Activated T-cell treated with anti-CD3 and anti-CD28 coated beads, Interleukin-2, amount 50 U/mL, for 72 hours (primary cell): ENCODE measurements at places on chromosomes 2 and 18. TPM values are rescaled to one million over a fixed set of nuclear protein-coding genes. Genes with fewer than 3 reads are reported as not detected.

The SKA1 gene
- total RNA-seq, result 63.2 TPM

The LYPD6 gene
- not detected for total RNA-seq

The STEAP3 gene
- total RNA-seq, result 0.17 TPM

The OSR1 gene
- total RNA-seq, result not detected

The ALLC gene
- not detected for total RNA-seq

The POTEC gene
- total RNA-seq, result not detected

The DSC3 gene
- not detected for total RNA-seq

The CLHC1 gene
- 15.5 TPM for total RNA-seq

The ESPNL gene
- 0.19 TPM for total RNA-seq

The SRD5A2 gene
- not detected for total RNA-seq

The PAX3 gene
- total RNA-seq, result not detected

The PID1 gene
- total RNA-seq, result not detected

The CRYBA2 gene
- not detected for total RNA-seq

GRCh38 chr2:95345081-95345562, 48.0 kb downstream of the KCNIP3 start:
- H3K4me3 ChIP-seq, result peak overlapping the region; percentile 92
- peaks cover 31% of the 10 kb centered on the region for H3K27me3 ChIP-seq

- H3K4me1 ChIP-seq, result peaks cover 5% of the 10 kb centered on the region
- no peak overlapping the region for H3K4me3 ChIP-seq
- H3K27me3 ChIP-seq, result no peaks in the 10 kb centered on the region
- no peak overlapping the region for H3K27ac ChIP-seq
These were observed 138.7 kb downstream of the PRKCE start for GRCh38 chr2:45789961-45790723.

DNA sequence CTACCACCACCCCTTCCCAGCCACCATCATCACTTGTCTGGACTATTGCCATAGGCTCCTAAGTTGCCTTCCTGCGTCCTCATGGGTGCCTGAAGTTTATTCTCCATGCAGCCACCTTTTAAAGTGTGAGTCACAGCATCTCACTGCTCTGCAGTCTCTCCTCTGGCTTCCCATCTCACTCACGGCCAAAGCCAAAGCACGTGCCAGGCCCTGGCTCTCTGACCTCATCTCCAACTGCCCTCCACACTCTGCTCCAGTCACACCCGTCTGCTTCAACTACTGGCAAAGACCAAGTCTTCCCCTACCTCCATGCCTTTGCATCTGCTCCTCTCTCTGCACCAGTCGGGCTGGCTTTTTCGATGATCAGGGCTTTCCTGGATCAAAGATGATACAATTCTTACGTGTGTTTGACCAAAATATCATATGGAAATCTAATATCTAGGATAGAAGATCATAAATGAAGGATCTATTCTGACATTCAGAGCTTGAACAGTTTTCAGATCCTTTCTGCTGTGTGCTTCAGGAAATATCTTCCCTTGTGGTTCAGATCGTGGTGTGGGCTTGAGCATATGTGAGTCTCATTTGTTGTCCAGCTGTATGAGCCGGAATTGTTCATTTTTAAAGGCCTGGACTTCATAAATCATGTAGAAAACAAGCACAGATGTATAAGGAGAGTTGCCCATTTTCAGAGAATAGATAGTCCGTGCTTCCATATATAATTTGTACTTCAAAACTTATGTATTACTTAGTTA, 175.6 kb downstream of the PRKCE start:
- H3K36me3 ChIP-seq, result peaks cover 19% of the 10 kb centered on the region
- H3K27ac ChIP-seq, result no peak overlapping the region
- H3K27me3 ChIP-seq, result no peaks in the 10 kb centered on the region

DNA sequence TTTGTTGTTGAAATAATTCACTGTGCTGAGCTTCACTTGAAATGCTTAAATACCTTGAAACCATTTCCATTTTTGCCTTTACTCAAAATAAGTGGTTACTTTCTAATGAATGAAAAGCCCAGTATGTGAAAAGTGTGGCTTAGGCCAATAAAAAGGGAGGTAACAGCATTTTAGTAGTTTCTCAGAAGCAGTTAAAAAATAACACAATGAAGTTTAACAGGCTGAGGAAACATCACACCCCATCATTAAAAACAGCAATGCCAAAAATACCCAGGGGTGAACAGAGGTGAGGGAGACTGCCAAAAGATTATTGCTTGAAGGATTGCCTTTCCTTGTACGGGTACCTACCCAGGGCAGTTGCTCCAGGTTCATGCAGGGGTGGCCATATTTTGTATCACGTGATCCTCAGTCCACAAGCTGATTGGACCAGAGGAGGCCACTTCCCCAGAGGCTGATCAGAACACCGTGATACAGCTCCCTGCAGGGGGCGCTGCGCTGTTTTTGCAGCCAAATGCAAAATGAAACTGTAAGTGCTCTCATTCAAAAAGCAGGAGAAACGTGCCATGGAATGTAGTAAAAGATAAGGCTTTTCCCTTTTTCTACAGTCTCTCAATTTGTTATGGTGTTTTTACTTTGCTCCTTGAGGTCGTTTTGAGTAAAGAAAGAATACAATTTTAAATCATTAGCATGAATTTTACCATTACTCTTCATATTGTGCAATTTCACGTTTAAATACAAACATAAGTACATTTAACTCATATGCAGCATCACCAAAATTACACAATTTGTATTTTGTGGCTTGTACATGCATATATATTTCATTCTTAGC, 70.2 kb upstream of the SH3BP4 start:
- H3K36me3 ChIP-seq, result peaks cover 5% of the 10 kb centered on the region
- peak overlapping the region; percentile 37 for H3K4me3 ChIP-seq
- peaks cover 22% of the 10 kb centered on the region for H3K4me1 ChIP-seq
- DNase-seq, result peak; percentile 64
- H3K27me3 ChIP-seq, result peaks cover under 1% of the 10 kb centered on the region
- no peak overlapping the region for H3K27ac ChIP-seq

DNA sequence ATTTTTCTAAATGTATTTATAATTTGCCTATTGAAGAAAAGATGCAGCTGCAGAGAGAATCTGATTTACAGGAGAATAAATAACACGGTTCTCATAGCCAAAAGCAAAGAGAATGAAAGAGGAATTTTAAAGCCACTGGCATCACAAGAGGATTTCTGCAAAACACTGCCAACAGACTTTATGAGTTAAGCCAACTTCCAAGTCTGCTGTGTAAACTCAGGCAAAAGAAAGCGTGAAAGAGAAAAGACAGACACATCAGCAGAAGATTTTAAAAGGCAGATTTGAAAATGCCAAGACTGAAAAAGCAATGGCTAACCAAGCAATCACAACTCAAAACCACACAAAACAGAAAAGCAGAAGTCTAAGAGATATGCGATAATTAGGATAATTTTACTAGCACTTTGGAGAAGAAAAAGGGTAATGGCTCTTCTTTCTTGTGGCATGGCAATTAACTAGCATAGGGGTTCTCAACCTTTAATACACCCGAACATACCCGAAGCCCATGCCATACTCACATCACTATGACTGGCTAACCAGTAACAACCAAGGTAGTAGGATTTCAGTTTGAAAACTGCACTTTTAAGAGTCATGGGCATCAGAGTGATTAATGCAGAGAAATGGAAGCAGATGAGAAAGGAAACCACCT, 4.9 kb downstream of the DARS1 start:
- peaks cover 62% of the 10 kb centered on the region for H3K36me3 ChIP-seq
- H3K27me3 ChIP-seq, result no peaks in the 10 kb centered on the region
- peak overlapping the region; percentile 35 for H3K4me3 ChIP-seq
- peaks cover 70% of the 10 kb centered on the region for H3K4me1 ChIP-seq
- peak overlapping the region; percentile 78 for H3K27ac ChIP-seq

DNA sequence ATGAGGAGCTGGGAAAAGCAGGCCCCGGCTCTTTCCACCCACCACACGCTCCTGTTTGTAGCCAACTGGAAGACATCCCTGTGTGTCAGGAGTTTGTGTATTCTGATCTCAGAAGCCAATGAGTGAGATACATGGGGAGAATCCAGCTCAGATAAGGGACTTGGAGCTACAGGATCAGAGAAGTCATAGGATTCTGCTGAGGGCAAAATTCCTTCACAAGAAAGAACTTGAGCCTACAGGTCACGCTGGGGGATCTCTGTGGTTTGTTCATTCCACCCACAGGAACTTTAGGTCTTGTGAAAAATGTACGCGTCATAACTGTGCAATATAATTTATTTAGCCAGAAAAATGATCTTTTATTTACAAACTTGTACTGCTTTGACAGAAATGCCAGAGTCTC, 80.1 kb upstream of the SMIM21 start:
- H3K4me1 ChIP-seq, result no peaks in the 10 kb centered on the region
- H3K4me3 ChIP-seq, result no peak overlapping the region
- no peak for DNase-seq
- peaks cover 27% of the 10 kb centered on the region for H3K27me3 ChIP-seq

GRCh38 chr2:17303054-17303453, 215.2 kb downstream of the RAD51AP2 start:
- H3K4me1 ChIP-seq, result no peaks in the 10 kb centered on the region
- peaks cover 21% of the 10 kb centered on the region for H3K27me3 ChIP-seq
- no peaks in the 10 kb centered on the region for H3K36me3 ChIP-seq
- no peak for DNase-seq

DNA sequence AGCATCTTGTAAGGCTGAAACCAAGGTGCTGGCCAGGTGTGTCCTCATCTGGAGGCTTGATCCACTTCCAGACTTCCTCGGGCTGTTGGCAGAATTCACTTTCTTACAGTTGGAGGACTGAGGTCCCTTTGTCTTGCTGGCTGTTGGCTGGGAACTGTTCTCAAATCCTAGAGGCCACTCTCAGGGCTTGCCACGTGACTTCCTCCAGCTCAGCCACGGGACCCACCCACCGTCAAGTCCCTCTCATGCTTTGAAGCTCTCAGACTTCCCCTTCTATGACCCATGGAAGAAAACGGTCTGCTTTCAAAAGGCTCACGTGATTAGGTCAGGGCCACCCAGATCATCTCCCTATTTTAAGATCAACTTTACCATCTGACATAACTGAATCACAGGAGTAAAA, 77.1 kb downstream of the SMAD4 start:
- H3K27ac ChIP-seq, result no peak overlapping the region
- no peaks in the 10 kb centered on the region for H3K36me3 ChIP-seq
- H3K4me1 ChIP-seq, result peaks cover 11% of the 10 kb centered on the region
- H3K4me3 ChIP-seq, result no peak overlapping the region

DNA sequence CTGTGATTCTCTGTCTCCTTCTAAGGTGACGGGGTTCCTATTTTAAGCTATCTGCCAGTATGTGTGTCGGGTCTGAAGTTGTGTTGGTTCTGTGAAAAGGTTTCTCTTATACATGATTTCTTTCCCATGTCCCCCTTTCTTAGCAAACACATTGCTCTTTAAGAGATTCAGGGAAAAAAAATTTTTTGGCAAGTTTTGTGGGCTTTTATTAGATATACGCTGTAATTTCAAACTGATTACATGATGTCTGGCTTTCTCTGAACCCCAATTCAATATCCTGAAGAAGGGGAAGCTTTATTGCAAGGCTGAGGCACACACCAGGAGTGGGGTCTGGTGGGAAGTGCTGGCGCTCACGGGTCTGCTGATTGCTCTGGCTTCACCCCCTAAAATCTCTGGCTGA, 210.6 kb downstream of the AGPS start:
- H3K27me3 ChIP-seq, result no peaks in the 10 kb centered on the region
- no peaks in the 10 kb centered on the region for H3K36me3 ChIP-seq
- no peak for DNase-seq
- no peak overlapping the region for H3K4me3 ChIP-seq
- H3K27ac ChIP-seq, result no peak overlapping the region
- no peaks in the 10 kb centered on the region for H3K4me1 ChIP-seq

DNA sequence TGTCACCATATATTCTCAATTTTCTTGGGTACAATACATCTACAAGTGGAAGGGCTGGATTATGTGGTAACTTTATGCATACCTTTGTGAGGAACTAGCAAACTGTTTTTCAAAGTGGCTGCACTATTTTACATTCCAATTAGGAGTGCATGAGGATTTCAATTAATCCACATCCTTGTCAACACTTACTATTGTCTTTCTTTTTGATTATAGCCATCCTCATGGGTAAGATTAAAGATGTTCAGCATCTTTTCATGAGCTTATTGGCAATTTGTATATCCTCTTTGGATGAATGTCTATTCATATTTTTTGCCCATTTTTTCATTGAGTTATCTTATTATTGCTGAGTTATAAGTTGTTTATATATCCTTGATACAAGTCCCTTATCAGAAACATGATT, 73.7 kb downstream of the ZRANB3 start:
- no peaks in the 10 kb centered on the region for H3K27me3 ChIP-seq
- H3K4me3 ChIP-seq, result no peak overlapping the region
- H3K27ac ChIP-seq, result no peak overlapping the region
- DNase-seq, result no peak
- H3K4me1 ChIP-seq, result no peaks in the 10 kb centered on the region

DNA sequence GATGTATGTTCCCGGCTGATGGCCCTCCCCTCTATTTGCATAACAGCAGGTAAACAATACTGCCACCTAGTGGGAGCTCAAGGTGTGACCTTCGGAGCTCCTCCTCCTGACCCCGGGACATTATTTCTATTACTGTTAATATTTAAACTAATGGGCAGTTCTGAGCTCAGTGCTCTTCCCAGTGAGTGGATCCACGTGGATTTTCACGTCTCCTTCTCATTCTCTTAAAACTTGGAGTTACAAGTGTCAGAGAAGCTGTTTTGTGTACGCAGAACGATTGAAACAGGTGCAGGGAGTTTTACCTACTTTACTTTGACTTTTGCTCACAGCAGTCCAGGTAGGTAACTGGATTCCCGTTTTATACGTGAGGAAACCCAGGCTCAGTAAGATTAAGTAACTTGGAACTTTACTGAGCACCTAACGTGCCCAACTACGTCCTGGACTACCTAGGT, 127.3 kb downstream of the PRKCE start:
- no peak overlapping the region for H3K4me3 ChIP-seq
- H3K27ac ChIP-seq, result no peak overlapping the region
- peak; percentile 70 for DNase-seq
- H3K36me3 ChIP-seq, result no peaks in the 10 kb centered on the region
- peaks cover 6% of the 10 kb centered on the region for H3K4me1 ChIP-seq

DNA sequence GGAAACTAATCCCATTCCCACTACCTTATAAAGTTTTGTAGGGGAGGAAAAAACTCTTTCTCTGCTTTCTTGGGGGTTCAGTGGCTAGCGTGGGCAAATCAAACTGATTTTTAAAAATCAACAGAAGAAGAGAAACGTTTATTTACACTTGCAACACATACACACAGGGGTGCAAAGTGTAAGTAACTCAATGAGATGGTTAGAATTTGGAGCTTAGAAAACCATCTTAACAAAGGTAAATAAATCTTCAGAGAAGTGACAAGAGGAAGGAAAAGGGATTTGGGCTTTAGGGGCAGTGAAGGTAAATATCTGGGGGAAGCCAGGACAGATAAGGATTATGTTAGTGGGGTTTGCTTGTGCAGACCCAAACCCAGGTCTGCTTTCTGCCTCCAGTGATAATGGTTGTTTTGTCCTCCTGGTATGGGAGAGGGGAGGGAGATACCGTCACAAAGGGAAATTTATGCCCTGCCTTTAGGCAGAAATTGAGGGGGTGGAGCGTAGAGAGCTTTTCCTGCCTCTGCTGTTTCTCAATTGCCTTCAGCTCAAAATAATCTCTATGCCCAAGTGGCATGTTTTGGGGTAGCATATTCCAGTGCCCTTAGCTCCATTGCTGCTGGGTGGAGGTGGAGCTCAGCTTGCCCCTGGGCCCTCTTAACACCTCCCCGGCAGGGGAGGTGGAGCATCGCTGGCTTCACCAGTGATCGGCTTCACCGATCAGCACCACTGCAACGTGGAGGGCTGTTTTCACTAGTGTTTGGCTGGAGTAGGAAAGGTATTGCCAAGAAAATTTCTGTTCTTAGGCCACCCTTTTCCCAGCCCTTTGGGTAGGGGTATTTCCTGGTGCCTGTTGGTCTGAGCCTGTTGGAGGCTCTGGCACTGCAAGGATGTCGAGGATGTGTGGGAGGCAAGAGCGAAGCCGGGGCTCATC, 92.2 kb downstream of the TEX51 start:
- H3K36me3 ChIP-seq, result no peaks in the 10 kb centered on the region
- H3K4me3 ChIP-seq, result no peak overlapping the region
- no peaks in the 10 kb centered on the region for H3K4me1 ChIP-seq
- no peak for DNase-seq
